ENCODE measurements at places on chromosomes 2 and 18. TPM values are rescaled to one million over a fixed set of nuclear protein-coding genes. Genes with fewer than 3 reads are reported as not detected.

Gene GTF2A1L
- total RNA-seq = 1.7 TPM

Gene PRSS56
- under 0.01 TPM for total RNA-seq

Gene SNORC
- 0.74 TPM for total RNA-seq

Gene CYP1B1
- total RNA-seq = 9.3 TPM
